NCI-H2081 (cell line): ENCODE measurements at places on chromosomes 11 and 22.

DNA sequence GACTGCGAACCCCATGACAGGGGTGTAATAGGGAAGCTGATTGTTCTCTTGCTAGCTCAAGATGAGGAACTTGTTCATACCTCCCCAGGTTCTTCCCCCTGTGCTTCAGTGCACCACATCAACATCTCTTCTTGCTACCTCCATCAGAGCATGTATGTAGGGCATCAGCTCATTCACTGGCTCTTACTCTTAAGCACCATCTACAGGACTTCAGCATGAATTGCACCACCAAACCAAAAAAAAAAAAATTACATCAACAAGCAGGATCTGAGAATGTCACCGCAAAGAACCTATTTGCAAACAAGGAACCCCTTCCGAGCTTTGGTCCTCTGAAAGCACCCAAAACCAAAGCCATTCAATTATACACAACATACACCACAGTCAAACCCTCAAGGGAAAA lies 2226.5 kb upstream of the RAG2 start:
- DNase-seq = no peak

DNA sequence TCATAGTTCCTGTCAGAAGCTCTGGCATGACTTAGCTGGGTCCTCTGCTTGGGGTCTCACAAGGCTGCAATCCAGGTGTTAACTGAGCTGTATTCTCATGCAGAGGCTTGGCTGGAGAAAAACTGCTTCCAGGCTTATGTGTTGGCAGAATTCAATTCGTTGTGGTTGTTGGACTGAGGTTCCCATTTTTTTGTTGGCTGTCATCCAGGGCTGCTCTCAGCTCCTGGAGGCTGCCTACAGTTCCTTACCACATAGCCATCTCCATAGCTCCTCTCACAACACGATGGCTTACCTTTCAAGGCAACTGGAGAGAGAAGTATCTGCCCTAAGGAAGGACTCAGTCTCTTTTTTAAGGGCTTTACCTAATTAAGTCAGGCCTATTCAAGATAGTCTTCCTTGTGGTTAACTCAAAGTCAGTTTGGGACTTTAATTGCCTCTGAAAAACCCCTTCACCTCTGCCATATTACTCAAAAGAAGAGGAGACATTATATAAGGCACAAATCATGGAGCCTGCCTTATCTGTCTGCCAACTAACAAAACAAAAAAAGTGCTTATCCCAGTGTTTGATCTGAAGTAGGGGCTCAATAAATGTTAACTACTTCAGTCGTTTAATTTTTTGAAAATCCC lies 35.2 kb downstream of the OR2AG2 start:
- no peak for DNase-seq

DNA sequence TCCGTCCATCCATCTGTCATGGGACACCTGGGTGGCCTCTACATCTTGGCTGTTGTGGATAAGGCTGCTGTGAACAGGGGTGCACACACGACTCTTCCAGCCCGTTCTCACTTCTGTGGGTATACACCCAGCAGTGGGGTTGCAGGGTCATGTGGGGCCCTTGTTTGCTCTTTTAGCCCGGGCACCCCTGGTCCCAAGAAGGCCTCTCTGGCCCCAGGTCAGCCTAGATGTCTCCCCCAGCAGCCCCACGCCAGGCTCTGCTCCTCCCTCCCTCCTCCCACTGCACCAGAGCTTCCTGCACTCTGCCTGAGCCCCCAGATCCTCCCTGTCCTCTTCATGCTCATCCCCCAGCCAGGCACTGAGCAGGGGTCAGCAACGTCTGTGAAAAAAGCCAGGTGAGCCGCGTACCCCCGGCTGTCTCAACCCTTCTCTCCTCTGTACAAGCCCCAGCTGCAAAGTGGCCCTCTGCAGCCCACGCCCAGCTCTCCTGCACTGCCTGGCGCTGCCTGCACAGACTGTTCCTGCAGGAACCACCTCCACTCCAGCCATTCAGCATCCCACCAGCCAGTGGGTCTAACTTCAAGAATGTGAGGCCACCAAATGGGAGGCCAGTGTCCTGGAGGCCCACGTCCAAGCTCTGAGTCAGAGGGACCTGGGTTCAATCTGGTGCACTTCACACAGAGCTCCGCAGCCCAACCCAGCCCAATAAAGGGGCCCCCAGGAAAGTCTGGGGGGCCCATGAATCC lies 1508.9 kb downstream of the BRD1 start:
- no peak for DNase-seq

DNA sequence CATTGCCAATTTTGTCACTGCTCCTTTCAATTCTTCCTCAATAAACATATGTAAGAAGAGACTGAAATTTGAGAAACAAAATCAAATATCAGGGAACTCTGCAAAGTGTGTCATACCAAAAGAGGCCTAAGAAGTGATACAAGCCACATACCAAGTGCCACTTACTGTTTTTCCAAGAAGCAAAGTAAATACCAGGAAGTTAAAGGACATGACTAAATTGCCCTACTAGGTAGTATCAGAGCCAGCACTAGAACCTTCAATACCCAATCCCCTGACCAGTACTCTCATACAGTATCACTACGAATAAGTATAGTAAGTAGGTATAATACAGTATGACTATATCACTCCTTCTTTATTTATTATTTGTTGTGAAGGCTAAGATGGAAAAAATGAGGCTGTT lies 13.6 kb downstream of the MAML2 start:
- DNase-seq = no peak

DNA sequence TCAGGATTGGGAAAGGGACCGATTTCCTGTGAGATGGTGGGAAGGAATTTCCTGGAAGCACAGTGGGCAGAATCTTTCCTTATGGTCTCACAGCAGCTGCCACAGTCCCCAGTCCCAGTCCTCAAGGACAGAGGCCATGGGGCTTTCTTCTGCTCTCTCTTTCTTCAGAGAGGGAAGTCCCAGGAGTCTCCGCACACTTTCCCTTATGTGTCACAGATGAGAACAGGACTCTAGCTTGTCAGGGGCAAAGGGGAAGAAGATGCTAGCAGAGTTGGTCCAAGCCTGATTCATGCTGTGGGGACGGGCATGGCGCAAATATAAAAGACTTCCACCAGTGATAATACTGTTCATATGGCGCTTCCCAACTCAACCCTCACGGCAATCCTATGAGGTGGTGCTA lies 7.5 kb upstream of the PPFIA1 start:
- DNase-seq = no peak

DNA sequence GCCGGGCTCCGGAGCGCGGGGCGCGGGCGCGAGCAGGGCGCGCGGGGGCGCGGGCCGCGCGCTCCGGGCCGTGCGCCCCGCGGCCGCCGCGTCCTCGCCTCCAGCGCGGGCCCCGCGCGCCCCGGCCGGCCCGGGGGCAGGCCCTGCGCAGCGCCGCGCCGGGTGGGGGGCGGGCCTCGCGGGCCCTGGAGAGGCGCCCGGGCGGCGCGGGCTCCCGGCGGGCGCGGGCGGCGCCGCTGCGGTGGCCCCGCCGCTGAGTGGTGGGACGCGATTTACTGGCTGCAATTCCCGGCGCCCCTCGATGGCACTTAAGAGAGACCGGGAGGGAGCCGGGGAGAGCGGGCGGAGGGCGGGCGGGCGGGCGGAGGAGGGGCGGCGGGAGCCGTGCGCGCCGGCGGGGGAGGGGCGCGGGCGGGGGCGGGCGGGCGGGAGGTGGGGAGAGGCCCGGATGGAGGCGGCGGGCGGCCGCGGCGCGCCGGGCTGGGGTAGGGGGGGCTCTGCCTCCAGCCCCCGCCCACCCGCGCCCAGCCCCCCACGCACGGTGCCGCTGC lies 73.2 kb upstream of the TCF20 start:
- DNase-seq = peak; percentile 56

GRCh38 chr11:124041254-124041653 lies at the start of gene OR10G7:
Gene OR10G7 (minus strand): TSS chr11:124041325. CDS start chr11:124039001, 2,324 bp downstream.
- no peak for DNase-seq

DNA sequence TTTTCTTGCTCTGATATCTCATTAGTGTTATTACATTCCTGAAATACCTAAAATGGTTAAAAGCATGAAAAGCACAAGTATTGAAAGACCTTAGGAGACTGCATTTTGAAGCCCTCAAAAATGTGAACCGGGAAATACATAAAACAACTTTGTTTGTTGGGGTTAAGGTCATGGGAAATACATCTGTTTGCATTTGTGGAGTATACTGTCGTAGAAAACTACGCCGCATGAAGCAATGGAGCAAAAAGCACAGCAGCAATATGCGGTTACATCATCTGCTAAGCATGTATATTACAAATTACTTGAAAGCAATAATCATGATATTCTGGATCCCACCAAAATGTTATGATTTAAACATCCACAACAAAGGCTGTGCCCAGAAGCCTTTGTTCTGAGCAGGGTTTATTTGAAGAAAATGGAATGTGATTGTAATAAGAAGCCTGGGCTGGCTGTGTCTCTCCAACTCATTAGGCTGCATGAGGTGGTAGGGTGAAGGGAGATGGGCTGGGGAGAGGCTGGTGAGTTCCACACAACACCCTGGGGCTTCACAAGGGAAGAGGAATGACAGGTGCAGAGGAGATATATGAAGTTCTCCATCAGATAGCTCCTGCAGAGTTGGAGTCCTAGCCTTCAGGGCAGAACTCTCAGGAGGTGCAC lies 64.7 kb upstream of the LIN7C start:
- no peak for DNase-seq

DNA sequence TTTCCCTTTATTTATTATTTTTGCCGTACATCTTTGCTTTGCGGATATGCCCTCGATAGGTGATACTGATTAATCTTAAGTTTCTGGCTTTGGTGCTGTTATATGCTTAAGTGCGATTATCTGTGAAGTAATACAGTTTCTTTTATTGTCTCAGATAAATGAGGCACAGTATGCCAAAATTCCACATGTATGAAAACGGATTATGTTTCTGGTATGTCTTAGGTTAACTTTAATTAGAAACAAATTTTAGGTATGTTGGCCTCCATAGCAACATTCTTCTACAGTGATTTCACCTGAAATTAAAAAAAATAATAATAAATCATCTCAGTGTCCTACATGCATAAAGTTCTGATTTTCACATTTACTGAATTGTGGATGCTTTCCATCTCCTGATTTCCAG lies 119.2 kb downstream of the ARHGAP42 start:
- DNase-seq = no peak

- DNase-seq = no peak
Measured at GRCh38 chr11:78533399-78533798, 41.3 kb downstream of the NARS2 start.

- no peak for DNase-seq
Measured at GRCh38 chr11:119523539-119524157, 100.7 kb upstream of the THY1 start.
